ENCODE measurements at places on chromosomes 12 and 14. TPM values are rescaled to one million over a fixed set of nuclear protein-coding genes. Genes with fewer than 3 reads are reported as not detected.

The ACYP1 gene
- total RNA-seq = 28.9 TPM

The ADSS1 gene
- 3.7 TPM for total RNA-seq

The OR6C70 gene
- not detected for total RNA-seq

The SLC22A17 gene
- 10.3 TPM for total RNA-seq

The YLPM1 gene
- 11.1 TPM for total RNA-seq

The GLT1D1 gene
- total RNA-seq = not detected

The TCL1B gene
- not detected for total RNA-seq

The B4GALNT3 gene
- total RNA-seq = 2.5 TPM

The STYK1 gene
- total RNA-seq = 0.12 TPM

The RPS6KL1 gene
- not detected for total RNA-seq

The STAB2 gene
- total RNA-seq = not detected

- peak; percentile 14 for DNase-seq
These were observed 237.1 kb downstream of the MED13L start for GRCh38 chr12:116040402-116040801.

- DNase-seq = peak; percentile 71
These were observed 180.7 kb upstream of the SLC38A2 start for GRCh38 chr12:46553266-46553665.

- no peak for DNase-seq
These were observed 4.7 kb downstream of the MTERF2 start for GRCh38 chr12:106982229-106982628.

- no peak for DNase-seq
These were observed 46.5 kb downstream of the PTPRO start for GRCh38 chr12:15368812-15369211.

DNA sequence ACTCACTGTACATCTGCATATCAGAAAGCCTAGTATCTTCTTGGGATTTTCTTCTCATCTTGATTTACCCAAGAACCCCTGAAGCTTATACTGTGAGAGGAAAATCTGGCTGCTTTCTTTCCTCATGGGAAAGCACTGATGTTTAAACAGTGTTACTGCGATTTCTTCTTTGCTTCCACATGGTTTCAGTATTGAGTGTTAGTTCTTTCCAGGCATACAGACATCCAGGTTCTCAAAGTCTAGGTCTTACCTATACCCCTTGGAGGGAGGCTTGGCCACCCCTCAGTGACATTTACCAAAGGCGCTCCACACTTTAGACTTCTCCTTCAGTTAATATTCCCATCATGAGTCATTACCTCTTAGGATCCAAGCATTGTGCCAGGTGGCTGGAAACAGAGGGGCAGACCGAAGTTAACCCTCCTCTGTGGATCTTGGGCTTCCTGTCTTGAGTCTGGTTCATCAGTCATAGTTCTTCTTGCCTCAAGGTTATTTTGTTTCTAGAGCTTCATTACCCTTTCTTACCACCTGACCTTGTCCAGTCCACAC, 79.1 kb downstream of the TMEM117 start:
- no peak for DNase-seq

- no peak for DNase-seq
These were observed 35.0 kb downstream of the FLRT2 start for GRCh38 chr14:85564841-85565527.

DNA sequence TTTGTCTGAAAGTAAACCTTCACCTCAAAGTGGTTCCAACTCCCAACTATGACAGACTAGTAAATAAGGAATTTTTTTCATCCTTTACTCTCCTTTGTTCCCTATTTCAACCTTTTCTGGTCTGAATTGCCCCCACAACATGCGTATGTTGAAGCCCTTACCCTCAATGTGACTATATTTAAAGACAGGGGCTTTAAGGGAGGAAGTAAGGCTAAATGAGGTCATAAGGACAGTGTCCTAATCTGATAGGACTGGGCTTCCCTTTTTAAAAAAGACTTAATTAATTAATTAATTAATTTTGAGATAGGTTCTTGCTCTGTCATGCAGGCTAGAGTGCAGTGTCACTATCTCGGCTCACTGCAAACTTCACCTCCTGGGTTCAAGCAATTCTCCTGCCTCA, 86.3 kb downstream of the VCPKMT start:
- no peak for DNase-seq

- DNase-seq = no peak
These were observed 84.9 kb upstream of the DUSP6 start for GRCh38 chr12:89437231-89437630.

DNA sequence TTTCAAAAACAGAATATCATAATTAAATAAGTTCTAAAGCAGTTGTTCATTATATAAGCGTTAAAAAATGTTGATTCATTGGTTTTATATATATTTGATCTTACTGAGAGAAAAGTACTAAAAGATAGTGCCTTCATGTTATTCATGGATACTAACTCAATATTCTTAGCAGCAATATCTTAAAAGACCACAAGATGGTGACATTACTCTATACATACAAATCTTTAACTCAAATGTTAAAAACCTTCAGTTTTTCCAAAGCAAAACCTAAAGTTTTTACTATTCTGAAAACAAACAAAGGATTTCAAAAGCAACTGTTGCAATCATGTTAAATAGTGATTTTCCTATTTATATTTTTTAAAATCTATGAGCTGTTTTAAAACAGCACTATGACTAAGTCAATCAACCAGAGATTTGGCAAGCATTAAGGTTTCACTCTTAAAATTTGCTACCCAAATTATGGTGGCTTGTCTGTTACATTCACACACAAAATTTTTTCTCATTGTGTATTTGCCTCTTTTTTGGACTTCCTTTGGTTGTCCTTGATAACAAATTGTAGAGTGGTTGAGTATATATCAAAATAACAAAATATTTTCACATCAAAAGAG, 50.1 kb upstream of the RERGL start:
- peak; percentile 13 for DNase-seq

DNA sequence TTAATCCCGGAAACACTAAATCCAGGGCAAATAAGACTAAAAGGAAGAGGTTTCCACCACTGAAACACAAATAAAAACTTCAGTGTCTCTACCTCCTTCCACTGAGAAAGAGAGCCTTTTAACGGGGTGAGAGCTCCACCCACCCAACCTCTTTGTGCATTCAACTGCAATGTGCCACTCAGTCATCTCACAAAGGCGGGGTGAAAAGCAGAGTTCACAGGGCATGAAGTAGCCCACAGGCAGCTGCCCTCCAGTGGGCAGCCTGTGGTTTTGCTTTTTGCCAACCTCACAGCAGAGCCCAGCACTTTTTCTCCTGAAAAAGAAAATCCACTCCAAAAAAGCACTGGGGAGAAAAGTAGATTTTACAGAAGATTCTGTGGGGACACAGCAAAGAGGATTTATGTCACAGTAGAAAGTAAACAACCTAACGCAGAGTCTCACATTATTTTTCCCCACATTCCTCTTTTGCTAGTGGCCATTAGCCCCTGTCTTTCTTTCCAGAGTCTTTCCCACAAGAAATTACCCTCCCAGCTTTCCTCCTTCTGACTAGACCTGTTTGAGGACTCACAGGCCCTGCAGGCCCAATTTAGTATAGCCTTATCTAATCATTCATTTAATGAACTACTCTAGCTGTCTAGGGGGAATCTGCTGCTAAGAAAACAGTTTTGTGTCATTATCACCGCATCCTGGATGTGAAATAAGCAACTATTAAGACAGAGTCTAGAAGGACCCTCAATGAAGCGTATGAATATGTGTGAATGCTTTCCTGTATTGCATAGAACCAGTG, 753.8 kb upstream of the FOXG1 start:
- DNase-seq = no peak

GRCh38 chr12:62700091-62700880, 233.7 kb downstream of the MON2 start:
- peak; percentile 18 for DNase-seq

- DNase-seq = no peak
These were observed 277.8 kb downstream of the APAF1 start for GRCh38 chr12:98922871-98923270.

DNA sequence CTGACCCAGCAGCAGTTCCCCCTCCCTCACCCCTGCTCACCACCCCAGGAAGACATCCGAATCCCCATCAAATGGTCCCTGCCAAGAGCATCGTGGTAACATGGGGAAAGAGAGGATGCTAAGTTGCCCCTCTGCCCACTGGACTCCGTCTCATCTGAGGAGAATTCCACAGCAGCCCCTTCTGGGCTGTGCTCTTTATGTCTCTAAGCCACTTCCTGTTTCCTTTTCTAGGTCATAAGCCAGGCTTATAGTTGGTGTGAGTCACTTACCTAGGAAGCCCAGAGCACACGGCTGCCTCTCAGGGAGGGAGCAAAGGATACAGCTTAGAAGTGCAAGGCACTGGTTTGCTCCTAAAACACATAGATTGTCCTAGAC, 76.0 kb downstream of the VCPKMT start:
- DNase-seq = peak; percentile 83

DNA sequence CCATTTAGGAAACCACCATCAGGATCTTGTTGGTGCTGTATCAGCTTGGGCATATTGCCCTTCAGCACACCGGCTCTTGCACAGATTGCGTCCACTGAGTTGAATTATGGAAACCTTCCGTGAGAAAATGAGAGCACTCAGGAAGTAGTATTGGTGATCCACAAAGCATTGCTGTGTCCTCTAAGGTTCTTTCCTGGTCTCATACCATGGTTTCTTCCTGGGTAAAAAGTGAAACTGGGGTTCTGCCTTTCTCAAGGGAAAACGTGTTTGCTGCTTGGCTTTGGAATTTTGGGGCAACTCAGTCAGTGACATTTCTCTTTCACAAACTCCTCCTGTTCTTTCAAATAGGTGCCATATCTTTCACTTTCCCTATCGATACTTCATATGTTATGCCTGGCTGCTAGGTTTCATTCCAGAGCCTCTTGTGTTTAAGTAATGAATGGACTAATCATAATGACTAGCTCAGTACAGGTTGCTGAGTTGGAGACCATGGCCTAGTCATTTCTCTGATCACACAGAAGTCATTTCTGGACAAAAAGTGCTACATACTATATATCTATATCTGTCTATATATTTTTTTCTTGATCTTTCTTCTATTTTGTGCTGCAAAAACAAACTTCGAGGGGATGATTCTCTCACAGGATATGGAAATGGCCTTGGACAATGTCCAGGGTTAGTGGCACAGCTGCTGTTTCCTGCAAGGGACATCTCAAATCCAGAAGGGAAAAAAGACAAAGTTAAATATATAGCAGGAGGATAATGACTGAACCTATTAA, 423.4 kb downstream of the ZFP36L1 start:
- no peak for DNase-seq

GRCh38 chr14:57981817-57982560, 116.1 kb upstream of the SLC35F4 start:
- no peak for DNase-seq

All from A172 (cell line).